ENCODE measurements at places on chromosomes 2 and 18. TPM values are rescaled to one million over a fixed set of nuclear protein-coding genes. Genes with fewer than 3 reads are reported as not detected.

Gene PER2
- 73.2 TPM for total RNA-seq

DNA sequence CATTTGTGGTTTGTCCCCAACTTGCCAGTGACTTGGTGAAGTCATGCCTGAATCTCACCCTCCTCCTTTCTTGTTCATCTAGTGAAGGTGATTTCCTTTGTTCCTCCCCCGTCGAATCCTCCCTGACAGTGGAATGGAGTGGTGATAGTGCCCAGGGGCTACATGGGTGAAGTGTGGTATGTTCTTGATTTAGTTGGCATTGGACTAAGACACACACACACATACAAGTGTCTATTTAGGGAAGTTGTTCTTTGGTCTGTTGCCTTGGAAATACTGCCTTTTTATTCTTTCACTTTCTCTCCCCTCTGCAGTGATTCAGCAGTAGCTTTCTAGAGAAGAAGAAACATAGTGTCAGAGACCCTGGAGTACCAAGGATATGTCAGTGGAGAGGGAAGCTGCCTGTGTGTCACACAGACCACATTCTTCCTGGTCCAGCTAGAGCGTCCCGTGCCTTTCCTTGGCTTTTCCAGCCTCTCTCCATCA, 10.9 kb downstream of the INPP4A start:
- no peak for DNase-seq

GRCh38 chr2:31258351-31258750, 24.4 kb downstream of the EHD3 start:
- DNase-seq: no peak

- DNase-seq: no peak
These were observed 109.6 kb downstream of the GLI2 start for GRCh38 chr2:120845277-120845676.

DNA sequence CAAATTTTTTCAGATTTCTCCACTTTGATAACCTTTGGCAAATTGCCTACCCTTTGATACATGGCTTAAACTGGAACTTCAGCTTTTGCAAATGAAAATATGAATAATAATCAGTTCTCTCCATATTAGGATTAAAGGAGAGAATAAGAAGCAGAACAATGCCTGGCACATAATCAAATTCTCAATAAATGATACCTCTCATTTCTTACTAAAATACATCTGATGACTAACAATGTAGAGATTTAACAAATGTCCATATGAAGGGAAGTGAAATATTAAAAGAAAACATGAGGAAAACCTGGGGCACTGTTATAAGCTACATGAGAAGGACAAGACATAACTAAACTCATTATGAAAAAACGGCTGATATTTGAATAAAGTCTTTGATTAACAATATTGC, 1103.6 kb downstream of the LRP1B start:
- no peak for DNase-seq

DNA sequence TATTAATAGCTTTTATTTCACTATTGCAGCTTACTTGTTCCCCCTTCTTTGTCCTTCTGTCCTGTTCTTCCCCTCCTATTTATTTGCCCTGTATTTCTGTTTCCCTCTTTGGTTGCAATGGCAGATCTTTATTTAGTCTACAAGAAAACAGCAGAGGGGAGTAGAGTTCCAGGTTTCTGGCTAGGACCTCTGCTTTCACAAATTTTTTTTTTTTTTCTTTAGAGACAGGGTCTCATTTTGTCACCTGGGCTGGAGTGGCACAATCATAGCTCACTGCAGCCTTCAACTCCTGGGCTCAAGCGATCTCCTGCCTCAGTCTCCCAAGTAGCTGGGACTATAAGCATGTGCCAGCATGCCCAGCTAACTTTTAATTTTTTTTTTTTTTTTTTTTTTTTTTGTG, 188.1 kb upstream of the SPRED2 start:
- no peak for DNase-seq

Data from suprapubic skin (tissue), 4 donors.